NCI-H510A treated with DMSO at 0.1 percent for 48 hours (cell line): ENCODE measurements at places on chromosomes 1 and 21.
A peak's percentile ranks its signal among the peaks of the same experiment; 100 is the strongest.

GRCh38 chr1:234844479-234845031 is 234.6 kb upstream of the IRF2BP2 start:
- DNase-seq, result no peak

- no peak for DNase-seq
Measured at GRCh38 chr1:943545-944340, 15.3 kb downstream of the NOC2L start.

DNA sequence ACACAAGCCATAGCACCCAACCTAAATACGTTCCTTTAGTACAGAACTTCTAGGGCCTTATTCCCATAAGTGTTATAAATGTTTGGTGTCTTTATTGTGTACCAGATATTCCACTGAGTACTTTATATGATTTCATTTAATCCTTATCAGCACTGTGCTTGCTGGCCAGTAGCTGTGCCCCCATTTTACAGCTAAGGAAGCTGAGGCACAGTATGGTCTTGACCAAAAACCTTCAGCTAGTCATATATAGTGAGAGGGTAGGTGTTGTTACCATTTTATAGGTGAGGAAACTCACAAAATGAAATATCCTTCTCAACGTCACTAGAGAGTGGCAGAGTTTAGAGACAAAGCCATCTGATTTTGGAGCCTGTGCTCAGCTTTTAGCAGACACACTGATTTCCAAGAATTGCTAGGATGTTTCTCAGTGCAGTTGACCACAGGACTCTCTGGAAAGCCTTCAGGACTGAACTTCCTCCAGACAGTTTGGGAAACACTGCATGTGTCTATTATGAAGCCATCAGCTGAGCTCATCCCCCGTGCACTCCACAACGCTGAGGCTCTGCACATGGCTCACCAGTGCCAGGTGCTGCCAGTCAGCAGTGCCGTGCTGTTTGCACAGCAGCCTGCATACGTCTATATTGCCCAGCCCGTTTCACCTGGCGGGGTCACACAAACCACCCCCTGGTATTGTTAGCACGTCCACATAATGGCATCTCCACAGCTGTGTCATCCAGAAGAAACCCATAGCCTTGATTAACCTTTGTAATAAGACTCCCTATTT is 15.4 kb downstream of the NPPA start:
- DNase-seq, result no peak

DNA sequence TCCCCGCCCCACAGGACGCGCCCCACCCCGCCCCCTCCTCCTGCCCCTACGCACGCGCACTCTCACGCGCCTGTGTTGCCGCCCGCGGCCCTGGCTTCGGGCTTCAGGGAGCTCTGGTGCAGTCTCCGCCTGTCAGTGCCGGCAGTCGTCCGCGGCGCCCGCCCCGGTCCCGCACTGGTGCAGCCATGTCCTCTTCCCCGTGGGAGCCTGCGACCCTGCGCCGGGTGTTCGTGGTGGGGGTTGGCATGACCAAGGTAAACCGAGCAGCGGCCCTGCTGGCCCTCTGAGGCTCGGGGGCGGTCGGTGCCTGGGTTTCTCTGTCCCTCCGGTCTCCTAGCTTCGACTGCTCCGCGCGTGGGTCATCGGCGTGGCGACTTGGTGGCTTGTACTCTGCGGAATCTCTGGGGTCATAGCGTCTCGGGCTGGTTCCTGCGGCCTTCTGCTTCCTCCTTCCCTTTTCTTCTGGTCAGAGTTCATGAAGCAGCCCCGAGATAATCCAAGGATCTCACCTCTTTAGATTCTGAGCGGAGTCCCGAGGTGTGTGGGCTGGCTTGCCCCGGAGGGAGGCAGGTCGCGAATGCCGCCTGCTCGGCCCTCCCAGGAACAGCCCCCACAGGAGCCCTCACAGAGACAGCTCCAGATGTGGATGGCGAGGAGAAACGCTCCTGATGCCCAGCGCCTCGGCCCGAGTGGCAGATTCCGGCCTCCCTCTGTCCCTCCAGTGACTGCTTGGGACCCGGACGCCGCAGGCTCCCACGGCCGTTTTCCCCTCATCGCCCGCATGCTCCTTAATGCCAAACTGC is at the start of gene SCP2:
Gene SCP2, plus strand, starts transcription at position 65 of the 803 bp plus-strand sequence. Its CDS starts 121 bp downstream, at position 186.
- DNase-seq, result peak; percentile 51

GRCh38 chr21:34707876-34708325 is 39.1 kb downstream of the CLIC6 start:
- DNase-seq, result no peak

DNA sequence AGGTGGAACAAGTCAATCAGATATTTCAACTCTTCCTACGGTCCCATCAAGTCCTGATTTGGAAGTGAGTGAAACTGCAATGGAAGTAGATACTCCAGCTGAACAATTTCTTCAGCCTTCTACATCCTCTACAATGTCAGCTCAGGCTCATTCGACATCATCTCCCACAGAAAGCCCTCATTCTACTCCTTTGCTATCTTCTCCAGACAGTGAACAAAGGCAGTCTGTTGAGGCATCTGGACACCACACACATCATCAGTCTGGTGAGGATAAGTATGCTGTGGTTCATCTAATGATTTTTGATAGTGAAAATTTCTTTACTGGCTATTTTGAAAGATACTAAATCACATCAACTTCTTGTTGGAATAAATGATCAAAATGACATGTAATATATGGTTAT is 67.7 kb upstream of the MPC2 start:
- no peak for DNase-seq

- DNase-seq, result no peak
Measured at GRCh38 chr1:172867216-172867818, 183.4 kb downstream of the TNFSF18 start.
